Caudate nucleus (tissue), 63 donors: ENCODE measurements at places on chromosomes 5 and 9.

DNA sequence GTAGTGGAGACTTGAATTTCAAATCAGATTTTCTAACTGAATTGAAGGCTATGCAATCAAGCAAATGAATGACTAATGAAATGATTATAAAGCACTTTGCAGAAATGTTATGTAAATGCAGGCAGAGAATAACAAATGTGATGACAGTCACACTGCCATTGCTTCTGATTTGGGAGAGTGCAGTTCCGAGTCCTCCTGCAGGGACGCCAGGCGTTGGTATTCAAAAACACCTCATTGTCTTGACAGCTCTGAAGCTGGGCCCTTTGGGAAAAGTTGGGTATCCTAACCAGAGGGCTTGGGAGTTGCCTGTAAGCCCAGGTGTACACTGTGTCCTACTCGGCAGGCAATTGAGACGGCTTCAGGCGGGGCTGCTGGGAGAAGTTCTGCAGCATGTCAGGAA lies 57.9 kb downstream of the C5orf15 start:
- no peak for DNase-seq

DNA sequence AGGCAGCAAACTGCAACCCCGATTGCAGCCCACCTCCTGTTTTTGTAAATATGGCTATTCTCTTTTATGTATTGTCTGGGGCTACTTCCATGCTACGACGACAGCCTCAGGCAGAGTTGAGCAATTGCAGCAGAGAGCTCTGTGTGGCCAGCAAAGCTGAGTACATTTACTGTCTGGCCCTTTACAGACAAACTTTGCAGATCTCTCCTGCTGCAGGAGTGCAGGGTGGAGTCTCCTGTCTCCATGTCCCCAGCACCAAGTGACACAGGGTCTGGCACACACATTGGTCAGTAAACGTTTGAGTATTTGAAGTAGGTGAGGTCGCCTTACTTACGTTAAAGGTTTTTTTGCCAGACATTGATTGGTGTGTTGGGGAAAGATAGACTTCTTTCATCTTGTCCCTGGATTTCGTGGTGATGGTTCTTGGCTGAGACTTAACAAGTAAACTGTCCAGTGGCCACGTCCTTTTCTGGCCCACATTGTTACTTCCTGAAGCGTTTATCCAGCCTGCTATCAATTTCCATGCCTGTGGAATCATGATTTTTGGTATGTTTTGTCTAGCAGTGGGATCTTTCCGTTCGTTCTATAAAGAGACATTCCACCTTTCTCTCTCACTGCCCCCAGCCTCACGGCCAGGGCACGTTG lies 27.2 kb downstream of the PRRC2B start:
- no peak for DNase-seq

GRCh38 chr5:122319897-122320296 lies 7.9 kb downstream of the SNCAIP start:
- no peak for DNase-seq

DNA sequence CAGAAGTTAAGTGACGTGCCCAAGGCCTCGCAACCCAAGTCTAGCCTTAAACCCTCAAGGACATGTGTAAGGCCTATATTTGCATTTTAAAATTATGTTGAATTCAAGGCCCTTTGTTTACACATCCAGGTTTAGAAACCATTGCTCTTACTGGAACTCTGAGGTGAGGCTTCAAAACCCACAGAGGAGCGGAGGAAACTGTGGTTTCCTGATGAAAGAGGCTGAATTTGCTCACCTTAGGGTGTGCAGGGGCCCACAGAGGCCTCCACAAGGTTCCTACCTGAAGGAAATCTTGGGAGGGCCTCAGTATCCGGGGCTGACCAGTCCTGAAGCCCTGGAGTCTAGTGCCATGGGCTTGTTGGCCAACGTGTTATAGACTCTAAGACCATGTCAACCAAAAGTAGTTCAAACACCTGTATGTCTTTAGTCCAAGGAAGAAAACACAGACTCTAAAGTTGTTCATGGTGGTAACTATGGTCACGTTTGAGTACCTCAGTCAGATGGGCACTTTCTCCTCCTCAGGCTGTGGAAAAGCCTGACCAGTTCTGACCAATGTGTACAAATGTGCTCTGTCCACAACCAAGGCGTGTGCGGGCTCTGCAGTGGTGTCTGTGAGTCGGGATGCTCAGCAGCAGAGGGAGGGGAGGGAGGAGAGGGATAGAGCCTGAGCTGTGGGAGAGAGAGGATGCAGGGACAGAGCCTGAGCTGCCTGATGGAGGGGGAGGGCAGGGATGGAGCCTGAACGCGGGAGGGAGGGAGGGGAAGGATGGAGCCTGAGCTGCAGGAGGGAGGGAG lies 124.6 kb upstream of the ERCC6L2 start:
- no peak for DNase-seq

GRCh38 chr9:87336407-87336806 lies 161.3 kb upstream of the DAPK1 start:
- no peak for DNase-seq

- no peak for DNase-seq
Observed at GRCh38 chr9:130407916-130408663, 36.7 kb upstream of the ASS1 start.

DNA sequence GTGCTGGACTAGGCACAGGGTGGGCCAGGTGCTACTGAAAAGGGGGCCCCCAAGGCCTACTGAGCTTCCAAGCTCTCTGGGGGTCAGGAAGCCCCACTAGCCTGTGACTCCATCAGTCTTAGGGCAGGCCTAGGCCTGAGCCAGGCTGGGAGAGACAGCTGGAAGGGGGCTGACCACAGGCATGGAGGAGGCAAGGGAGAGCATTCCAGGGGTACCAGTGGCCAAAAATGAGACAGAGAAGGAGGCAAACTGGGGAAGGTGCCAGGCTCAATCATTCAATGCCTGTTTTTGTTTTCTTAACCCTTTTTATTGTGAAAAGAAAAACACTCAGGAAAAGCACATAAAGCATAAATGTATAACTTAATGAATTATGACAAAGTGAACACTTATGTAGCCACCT lies 26.2 kb upstream of the TCF7 start:
- DNase-seq, result no peak

DNA sequence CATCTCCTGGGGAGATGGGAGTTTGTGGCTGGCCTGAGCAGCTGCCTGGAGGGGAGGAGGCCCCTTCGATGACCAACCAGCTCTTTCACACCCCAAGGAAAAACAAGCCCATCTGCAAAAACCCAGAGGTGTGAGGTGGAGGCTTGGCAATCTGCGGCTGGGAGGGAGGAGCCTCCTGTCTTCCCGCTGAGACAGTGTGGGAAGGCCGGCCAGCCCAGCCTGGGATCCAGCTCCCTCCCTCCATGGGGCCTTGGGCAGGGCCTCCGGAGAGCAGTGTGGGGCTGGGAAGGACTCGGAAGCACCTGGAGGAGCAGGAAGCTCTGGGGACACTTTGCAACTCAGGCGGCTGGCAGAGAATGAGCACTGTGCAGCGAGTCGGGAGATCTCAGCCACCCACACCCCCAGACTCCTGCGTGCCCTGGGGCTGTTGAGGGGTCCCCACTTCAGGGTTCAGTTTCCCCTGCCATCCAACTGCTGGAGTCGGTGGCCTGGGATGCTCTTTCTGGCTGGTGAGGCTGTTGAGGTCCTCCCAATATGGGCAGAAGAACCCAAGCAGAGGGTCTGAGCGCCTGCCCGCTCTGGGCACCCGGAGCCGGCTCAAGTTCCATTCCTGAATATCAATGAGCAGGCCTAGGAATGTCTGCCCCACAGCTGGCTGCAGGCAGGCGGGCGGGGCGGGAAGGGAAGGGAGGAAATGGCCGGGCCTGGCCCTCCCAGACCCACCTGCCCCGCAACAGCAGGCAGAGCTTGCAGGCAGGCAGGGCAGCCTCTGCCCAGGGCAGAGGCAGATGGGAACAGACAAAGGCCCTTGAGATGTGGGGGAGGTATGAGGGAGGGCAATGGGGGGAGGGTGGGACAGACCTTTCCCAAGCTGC lies 101.1 kb downstream of the FGF18 start:
- no peak for DNase-seq

GRCh38 chr5:82312373-82312856 lies 34.3 kb upstream of the RPS23 start:
- DNase-seq, result no peak

- no peak for DNase-seq
Observed at GRCh38 chr9:73347720-73348119, 196.1 kb downstream of the ANXA1 start.

GRCh38 chr5:99004960-99005359 lies 76.2 kb upstream of the CHD1 start:
- no peak for DNase-seq

GRCh38 chr5:138338411-138339090 lies 485 bp downstream of the FAM53C start:
- DNase-seq, result no peak

- DNase-seq, result no peak
Observed at GRCh38 chr5:53614376-53614885, 54.0 kb downstream of the NDUFS4 start.

DNA sequence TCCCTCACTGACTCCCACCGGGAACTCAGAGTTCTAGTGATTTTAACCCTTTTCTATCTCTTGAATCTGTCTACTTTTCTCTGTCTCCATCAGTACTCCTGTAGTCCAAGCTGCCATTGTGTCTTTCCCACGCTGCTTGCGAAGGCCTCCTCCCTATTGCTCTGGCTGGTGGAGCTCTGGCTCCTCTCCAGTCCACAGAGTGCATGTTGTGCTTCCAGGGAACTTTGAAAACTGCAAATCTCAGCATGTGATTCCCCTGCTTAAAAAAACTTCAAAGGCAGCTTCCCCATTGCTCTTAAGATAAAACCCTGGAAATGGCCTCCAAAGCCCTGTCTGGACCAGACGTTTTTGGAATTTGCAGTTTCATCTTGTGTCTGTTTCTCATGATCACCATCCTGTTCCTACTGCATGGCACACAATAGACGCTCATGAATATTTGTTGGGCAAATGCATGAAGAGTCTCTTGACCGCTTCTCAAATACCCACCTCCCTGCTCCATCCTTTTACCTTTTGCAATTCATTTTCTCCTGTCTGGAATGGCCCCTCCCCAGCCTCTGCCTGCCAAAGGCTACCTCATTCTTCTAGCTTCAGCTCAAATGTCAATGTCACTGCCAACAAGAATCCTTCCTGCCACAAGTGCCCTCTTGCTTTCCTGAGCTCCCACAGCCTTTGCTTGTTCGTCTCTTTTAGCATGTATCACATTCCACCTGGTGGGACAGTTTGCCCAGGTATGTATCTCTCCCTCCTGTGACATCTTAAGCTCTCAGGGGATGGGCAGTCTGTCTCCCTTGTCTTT lies 293.2 kb downstream of the ARHGAP26 start:
- DNase-seq, result no peak

GRCh38 chr5:73230264-73231245 lies 57.6 kb downstream of the TMEM174 start:
- no peak for DNase-seq

DNA sequence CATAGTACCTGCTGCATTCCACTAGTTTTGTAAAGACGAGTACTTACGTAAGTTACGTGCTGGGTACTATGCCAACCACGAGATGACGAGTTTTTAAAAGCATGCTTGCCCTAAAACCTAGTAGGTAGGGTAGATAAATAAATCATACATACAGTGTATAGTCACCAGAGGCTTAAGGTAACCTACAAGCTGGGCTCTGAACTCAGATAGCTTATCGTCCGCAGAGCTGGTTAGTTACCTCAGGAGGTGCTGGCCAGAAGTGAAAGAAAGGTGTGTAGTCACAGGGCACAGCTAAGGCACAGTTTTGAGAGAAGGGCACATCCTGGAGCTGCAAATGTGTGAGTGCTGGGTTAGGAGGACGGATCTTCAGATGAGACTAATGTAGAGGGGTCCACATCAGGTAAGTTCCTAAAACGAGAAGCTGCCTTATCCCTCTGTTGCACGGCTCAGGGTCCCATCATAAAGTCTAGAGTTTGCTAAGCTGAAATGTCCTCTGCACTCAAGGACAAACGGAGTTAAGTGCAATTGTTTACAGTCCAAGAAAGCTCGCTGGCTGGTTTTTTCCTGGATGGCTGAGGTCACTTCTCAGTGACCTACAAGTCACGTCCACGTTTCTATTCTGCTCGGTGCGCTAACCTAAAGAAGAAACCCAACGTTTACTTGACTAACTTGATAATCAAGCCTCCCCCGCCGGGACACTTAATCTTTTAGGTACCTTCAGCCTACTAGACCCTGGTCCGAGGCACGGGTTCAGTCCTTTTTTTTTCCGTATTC lies 1.1 kb upstream of the SNX24 start:
- no peak for DNase-seq

GRCh38 chr9:80146466-80146865 lies 574.7 kb downstream of the TLE4 start:
- DNase-seq, result no peak

GRCh38 chr5:114565871-114566270 lies 204.0 kb downstream of the KCNN2 start:
- DNase-seq, result no peak

DNA sequence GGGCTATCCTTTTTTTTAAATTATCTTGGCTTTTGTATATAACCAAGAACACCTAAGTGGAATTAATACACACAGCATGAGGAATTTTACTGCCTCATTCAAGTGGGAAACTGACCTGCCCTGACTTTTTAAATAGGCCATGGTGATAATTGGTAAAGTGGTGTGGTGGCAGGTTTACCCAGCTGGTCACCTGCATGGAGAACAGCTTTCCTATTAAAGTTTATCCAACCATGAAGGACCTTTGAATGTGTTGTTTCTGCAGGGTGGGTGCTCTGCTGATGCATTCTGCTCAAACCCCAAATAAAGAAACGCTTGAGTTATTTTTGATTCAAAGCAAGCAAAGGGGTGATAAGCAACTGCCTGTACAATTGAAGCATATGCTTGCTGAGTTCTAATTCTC lies 261.0 kb upstream of the GRIN3A start:
- DNase-seq, result no peak

- no peak for DNase-seq
Observed at GRCh38 chr5:138946831-138947560, 71.9 kb upstream of the LRRTM2 start.

GRCh38 chr5:8508231-8508630 lies 639.3 kb downstream of the MTRR start:
- DNase-seq, result no peak

- no peak for DNase-seq
Observed at GRCh38 chr5:133779828-133780475, 167.6 kb upstream of the FSTL4 start.

DNA sequence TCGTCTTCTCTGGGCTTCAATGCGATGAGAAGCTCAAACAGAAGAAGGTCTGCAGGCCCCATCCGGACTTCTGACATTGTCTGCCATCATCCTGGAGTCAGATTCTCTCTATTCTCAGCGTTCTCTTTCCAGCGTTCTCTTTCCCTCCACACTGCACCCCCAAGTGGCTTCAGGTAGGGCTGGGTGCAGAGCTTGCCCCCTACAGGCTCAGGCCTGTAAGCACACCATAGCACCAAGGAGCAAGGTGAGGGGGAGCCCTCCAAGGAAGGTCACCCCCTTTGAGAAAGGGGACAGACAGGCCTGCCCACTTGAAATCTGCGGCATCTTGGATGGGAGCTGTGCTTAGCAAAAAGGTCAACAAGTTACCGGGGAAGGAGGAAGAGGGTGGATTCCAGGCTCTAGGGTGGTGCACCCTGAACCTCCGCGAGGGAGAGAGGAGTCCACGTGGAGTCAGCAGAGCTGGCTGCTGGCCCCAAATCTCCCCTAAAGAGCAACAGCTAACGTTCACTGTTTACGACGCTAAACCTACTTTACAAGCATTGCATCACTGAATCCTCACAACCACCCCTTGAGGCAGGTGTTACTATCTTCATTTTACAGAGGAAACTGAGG lies 27.5 kb downstream of the GPX3 start:
- DNase-seq, result no peak
